ENCODE measurements at places on chromosomes 5 and 9.
A peak's percentile ranks its signal among the peaks of the same experiment; 100 is the strongest.

DNA sequence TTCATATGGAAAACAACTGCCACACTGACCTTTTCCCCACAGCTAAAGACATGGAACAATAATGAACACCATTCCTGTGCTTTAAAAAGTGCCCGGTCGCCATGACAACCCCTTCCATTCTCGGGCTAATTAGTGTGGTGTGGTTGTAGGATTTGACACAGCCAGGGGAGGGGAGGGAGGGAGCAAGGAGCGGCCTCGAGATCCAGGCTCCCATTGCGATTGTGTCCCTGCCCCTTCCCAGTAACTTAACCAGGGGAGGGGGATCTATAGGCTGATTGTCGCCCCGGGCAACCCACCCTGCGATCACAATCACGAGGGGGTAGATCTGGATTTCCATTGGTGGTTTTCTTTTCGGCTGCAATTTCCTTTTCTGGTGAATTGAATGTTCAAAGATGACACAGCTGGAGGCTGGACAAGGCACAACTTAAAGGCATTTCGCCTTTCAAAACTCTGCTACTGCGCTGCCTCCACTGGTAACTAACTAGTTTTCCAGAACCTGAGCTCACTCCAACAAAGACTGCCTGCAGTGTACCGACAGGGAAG lies 96.7 kb upstream of the RETREG1 start:
- no peak for DNase-seq

- DNase-seq: peak; percentile 49
These were observed 215.7 kb downstream of the GAS1 start for GRCh38 chr9:86731511-86732063.

- no peak for DNase-seq
These were observed 16.1 kb downstream of the LIFR start for GRCh38 chr5:38540314-38540713.

- no peak for DNase-seq
These were observed 8.3 kb downstream of the LPCAT1 start for GRCh38 chr5:1515311-1515920.

DNA sequence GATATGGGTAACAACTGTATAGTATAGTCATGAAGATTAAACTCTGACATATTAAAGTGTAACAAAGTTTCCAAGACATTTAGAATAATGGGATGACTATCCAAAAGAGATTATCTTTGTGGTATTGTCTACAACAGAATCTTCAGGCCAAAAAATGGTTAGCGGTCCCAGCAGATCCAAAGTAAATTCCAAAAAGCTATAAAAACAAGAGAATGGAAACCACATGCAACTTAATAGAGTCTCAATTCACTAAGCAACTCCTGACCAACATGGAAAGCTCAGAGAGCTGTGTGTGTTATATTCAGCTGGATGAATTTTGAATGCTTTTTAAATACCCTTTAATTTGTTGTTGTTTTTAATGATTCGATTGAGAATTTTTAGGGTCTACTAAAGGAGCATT lies 688.2 kb downstream of the CETN3 start:
- DNase-seq: no peak

DNA sequence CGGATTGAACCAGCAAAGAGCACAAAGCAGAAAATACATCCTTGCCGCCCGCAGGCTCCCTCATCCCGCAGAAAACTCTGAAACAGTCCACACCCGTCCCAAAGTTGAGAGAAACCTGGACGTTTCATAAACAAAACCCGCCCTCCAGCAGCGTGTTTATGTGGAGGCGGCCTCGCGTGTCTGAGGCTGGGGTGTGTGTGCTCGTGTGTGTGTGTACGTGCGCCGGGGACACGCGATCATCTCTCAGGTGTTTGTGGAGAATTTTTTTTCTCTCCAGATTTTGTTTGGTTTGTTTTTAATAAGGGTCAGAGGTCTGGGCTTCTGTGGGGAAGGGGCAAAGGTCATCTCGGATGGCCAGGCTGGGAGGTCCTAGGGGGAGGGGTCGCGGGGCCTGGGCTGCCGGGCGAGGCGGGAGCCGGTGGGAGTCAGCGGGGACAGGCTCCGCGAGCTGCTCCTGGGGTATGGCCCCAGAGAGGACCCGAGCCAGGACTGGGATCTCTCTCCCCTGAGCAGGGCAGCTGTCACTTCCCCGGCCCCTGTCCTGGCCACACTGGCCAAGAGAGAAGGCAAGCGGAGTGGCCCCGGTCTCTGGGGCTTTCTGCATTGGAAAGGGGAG lies 206.4 kb downstream of the C9orf50 start:
- DNase-seq: no peak

DNA sequence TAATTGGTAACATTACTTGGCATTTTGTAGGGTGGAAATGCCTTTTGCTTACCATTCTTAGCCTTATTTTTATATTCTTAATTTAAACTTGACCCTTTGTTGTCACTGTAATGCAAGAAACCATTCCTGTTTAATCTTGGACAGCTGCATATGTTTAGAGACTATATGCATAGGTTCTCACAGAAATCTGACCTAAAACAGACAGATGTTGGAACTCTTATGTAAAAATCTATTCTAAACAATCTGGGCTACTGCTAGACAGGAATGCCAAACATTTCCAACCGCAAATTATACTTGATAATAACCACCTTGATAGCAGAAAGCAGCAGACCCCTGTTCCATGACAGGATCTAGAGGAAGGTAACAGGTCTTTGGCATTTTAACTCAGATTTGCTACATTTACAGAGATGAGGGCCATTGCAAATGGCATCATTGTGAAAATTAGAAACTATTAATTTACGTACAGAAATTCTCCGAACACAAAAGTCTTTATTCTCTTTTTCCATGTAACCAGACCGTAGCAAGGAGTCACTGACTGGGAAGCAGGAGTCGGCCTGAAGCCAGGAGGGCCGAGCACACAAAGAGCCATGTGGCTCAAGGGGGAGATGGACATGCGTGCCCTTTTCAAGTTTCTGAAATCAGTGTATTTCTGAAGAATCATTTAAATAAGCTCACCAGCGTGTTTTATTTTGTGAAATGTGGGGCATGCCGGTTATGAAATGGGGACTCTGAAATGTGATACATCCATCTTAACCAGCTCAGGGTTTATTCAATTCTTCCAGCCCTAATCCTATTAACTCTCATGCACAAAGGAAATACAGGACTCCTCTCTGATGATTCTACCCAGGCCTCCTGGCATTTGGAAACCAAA lies 139.3 kb downstream of the AOPEP start:
- DNase-seq: peak; percentile 53

DNA sequence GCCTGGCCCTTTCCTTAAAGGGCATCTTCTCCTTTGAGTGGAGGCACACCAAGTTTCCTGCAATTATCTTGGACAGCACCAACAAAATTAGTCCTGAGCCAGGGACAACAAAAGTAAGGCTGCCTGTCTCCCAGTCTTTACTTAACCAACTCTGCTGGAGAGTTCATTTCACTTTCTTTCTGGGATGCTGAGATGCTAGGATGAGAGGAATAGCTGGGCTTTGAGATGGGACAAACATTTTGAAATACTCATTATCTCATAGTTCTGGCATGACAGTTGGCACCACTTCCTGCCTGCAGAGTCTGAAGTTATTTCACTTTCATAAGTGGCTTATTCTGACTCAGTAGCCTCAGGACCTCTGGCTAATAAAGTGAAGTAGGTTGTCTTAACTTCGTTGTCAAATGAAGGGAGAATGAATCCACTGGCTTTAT lies 157.0 kb downstream of the C9orf152 start:
- DNase-seq: peak; percentile 89

DNA sequence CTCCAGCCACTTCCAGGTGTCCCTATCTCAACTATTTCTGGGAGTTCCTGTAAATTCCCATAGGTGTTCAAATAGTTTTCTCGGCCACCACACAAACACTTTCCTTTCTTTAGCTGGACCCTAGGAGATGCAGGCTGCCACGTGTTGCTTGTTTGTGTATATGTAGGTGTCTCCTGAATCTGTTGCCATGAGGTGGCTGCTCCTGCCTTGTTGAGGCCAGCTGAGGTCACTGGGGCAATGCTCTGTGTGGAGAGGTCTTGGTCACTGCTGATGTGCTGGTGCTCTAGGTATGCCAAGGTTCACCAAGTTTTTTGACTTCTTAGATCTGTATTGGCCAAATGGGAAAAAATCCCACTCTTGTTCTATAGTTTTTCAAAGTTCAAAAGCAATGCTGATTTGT lies 132.5 kb upstream of the CHD1 start:
- DNase-seq: peak; percentile 50

DNA sequence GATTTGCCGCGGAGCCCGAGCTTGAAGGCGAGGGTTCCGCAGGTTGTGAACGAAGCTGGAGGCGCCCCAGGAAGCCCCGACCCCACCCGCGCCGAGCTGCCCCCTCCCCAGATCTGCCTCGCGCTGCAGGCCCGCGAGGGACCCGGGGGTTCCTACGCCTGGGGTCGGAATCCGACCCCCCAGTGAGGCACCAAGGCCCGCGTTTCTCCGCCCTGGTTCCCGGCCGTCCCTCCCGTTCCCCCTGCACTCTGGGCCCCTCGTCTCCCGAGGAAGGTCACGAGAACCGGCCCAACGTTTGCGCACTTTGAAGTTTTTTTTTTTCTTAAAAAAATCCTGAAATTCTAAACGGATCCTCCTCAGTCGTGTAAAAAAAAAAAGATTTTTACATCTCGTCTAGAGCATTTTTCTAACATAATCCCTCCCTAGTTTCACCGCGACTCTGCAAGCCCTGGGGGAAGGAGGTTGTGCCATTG lies 880 bp upstream of the GFPT2 start:
- DNase-seq: no peak

All from kidney glomerular epithelial cell (primary cell).